ENCODE measurements at places on chromosomes 2 and 18.

DNA sequence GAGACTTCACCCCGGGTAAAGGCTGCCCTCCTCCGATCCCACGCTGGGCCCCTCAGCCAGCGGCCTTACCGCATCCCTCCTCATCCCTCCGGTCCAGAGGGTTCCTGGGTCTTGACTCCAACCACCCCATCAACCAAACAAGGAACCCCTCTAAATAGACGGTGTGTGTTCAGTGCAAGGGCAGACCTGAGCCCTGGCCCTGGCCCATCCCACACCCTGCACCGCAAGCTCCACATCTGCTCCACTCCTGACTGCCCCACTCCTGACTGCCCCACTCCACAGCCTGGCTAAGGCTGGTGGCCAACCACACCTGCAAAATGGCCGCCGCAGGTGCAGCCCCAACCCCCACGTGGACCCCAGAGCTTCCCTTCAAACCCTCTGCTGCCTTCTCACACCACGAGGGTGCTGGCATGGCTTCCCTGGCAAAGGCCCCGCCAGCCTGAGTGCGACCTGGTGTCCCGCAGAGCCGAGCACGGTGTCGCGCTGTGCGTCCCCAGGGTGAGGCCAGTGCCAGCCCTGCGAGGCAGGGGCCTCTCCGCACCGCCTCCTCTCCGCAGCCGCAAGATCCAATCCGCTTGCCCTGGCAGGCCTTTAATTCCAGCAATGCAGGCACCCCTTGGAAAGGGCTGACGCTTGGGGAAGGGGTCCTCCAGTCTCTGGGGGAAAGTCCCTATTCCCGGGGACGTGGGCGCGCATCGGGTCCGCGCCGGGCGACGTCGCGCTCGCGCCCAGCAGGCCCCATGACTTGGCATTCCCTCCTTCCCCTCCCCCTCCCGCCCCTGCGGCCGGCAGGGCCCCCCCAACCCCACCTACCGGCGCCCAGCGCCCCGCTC lies 1.5 kb downstream of the KIF1A start:
- H3K4me3 ChIP-seq: no peak overlapping the region
- H3K4me1 ChIP-seq: no peaks in the 10 kb centered on the region
- H3K27me3 ChIP-seq: peaks cover 54% of the 10 kb centered on the region
- H3K36me3 ChIP-seq: no peaks in the 10 kb centered on the region

DNA sequence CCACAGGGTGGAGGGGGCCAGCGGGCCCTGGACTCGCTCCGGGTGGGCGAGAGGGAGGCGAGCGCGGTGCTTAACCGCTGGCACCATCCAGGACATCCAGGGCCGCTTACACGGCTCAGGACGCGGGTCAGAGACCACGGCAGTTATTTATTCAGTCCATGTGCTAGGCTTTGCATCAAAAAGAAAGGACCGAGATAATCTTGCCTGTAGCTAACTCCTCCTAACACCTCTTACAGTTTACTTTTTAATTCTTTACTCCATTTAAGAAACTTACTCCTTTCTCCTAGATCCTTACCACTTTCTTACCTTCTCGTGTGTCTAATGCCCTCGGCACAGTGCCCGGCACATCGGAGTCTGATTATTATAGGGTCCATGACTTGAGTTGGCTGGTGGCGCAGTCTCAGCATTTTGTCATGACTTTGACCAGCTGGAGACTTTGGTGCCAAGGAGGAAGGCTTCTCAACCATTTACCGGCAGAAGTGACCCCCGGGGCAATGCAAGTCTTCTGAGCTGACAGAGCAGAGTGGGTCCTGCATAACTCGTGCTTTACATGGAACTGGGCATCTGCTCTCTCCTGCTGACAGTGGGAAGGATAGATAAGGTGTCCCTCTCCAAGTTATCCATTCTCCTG lies 503 bp downstream of the ANXA4 start:
- H3K27me3 ChIP-seq: no peaks in the 10 kb centered on the region
- H3K36me3 ChIP-seq: no peaks in the 10 kb centered on the region
- peak overlapping the region; percentile 92 for H3K4me3 ChIP-seq
- peaks cover 13% of the 10 kb centered on the region for H3K4me1 ChIP-seq

GRCh38 chr18:38402509-38402908 lies 836.9 kb upstream of the CELF4 start:
- no peak for DNase-seq
- no peaks in the 10 kb centered on the region for H3K36me3 ChIP-seq
- H3K27me3 ChIP-seq: no peaks in the 10 kb centered on the region
- no peaks in the 10 kb centered on the region for H3K4me1 ChIP-seq
- H3K27ac ChIP-seq: no peak overlapping the region

- DNase-seq: no peak
- H3K36me3 ChIP-seq: no peaks in the 10 kb centered on the region
- no peak overlapping the region for H3K4me3 ChIP-seq
- H3K27me3 ChIP-seq: no peaks in the 10 kb centered on the region
- no peak overlapping the region for H3K27ac ChIP-seq
Observed at GRCh38 chr2:135894930-135895329, 18.7 kb upstream of the MCM6 start.

DNA sequence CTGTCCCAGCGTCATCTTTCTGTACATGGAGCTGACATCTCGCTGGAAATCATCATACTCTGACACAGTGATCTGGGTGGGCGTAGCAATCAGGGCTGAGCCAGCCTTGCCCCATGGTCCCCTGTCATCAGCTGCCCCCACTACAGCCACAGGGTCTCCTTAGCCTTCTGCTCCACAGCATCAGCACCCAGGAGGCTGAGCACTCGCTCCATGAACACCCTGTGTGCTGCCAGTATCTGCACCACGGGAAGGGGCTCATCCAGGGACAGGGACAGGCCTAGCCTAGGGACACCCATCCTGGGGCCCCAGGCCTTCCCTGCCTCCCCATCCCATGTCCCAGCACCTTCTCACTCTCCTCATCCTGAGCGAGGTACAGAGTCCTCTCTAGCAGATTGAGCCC lies 11.4 kb downstream of the ALPG start:
- H3K4me1 ChIP-seq: peaks cover 6% of the 10 kb centered on the region
- H3K36me3 ChIP-seq: no peaks in the 10 kb centered on the region
- no peak for DNase-seq
- H3K27ac ChIP-seq: no peak overlapping the region

- no peak overlapping the region for H3K27ac ChIP-seq
- no peak overlapping the region for H3K4me3 ChIP-seq
- no peaks in the 10 kb centered on the region for H3K4me1 ChIP-seq
- no peak for DNase-seq
Observed at GRCh38 chr2:190615555-190616200, 33.2 kb upstream of the NAB1 start.

DNA sequence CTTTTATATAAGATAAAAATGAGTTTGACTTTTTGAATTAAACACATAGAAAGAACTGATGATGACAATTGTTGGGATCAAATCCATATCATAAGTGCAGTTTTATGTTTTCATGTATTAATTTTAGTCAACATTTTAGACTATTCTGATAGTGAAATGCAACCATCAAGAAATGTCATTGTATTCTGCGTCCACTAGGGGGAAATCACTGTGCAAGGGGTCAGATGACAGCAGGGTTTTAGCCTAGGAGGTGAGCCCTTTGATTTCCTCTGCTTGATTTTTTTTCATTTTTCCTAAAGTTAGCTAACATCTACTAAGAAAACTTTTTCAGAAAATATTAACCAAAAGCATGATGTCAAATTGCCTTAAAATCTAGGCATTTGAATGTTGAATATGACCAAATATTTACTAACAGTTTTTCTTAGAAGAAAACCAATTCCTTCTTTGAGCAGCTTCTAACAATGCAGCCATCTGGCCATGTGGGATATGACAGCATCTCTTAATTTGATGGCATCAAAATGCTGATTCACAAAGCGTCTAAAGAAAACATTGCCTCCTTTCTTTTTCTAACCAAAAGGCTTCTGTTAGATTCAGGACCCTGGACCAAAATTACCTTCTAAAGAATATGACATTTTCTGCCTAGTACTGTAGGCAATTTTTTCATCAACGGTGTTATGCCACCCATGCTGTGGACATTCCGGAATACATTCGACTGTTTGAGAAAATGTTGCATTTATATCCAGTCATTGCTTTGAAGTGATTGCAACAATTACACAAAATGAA lies 141.5 kb downstream of the SPHKAP start:
- H3K27ac ChIP-seq: no peak overlapping the region
- no peaks in the 10 kb centered on the region for H3K4me1 ChIP-seq
- H3K36me3 ChIP-seq: no peaks in the 10 kb centered on the region

GRCh38 chr18:46787674-46788073 lies 30.8 kb upstream of the ST8SIA5 start:
- DNase-seq: no peak
- H3K27ac ChIP-seq: no peak overlapping the region
- H3K27me3 ChIP-seq: no peaks in the 10 kb centered on the region
- H3K36me3 ChIP-seq: no peaks in the 10 kb centered on the region
- H3K4me3 ChIP-seq: no peak overlapping the region

DNA sequence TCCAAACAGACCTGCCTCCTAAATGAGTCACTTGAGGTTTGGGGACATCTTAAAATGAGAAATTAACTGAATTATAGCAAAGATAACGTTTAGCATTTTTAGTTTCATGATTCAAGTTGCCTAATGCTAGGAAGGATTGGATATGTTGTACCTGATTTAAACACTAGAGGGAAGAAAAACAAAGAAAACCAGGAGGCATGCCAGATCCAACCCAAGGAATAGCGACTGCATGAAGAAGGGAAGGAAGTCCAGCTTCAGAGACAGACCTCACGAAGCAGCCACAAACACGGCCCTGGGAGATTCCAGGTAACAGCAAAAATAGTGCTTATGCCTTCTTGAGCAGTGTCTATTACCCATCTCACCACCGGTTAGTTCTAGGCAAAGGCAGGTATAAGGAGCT lies 499.9 kb upstream of the SPHKAP start:
- no peaks in the 10 kb centered on the region for H3K4me1 ChIP-seq
- H3K27ac ChIP-seq: no peak overlapping the region
- no peak for DNase-seq
- H3K27me3 ChIP-seq: no peaks in the 10 kb centered on the region
- no peaks in the 10 kb centered on the region for H3K36me3 ChIP-seq

GRCh38 chr2:43343573-43344304 lies 117.3 kb upstream of the ZFP36L2 start:
- no peak overlapping the region for H3K27ac ChIP-seq
- no peaks in the 10 kb centered on the region for H3K27me3 ChIP-seq
- DNase-seq: peak; percentile 76
- H3K36me3 ChIP-seq: no peaks in the 10 kb centered on the region

DNA sequence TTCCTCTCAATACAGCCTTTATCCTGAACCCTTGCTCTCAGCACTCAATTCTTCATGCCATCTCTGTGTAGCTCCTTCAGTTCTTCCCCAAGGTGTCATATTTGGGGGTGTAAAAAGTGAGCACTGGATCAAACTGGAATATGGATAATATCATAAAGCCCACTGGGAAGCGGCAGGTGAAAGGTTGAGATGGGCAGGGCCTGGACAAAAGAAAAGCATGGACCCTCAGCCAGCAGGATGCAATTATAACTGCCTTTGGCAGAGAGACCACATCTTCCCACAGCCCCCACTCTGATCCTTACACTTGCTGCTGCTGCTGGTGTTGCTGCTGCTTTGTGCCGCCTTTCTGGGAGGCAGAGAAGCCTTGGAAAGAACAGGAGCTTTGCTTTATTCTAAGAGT lies 31.2 kb upstream of the STPG4 start:
- H3K4me3 ChIP-seq: no peak overlapping the region
- DNase-seq: no peak
- H3K27ac ChIP-seq: no peak overlapping the region
- H3K4me1 ChIP-seq: peaks cover 6% of the 10 kb centered on the region
- no peaks in the 10 kb centered on the region for H3K27me3 ChIP-seq
- no peaks in the 10 kb centered on the region for H3K36me3 ChIP-seq

GRCh38 chr2:98821629-98822135 lies 90.8 kb upstream of the MGAT4A start:
- H3K4me3 ChIP-seq: no peak overlapping the region
- H3K36me3 ChIP-seq: no peaks in the 10 kb centered on the region
- no peaks in the 10 kb centered on the region for H3K4me1 ChIP-seq
- H3K27ac ChIP-seq: no peak overlapping the region
- no peaks in the 10 kb centered on the region for H3K27me3 ChIP-seq

DNA sequence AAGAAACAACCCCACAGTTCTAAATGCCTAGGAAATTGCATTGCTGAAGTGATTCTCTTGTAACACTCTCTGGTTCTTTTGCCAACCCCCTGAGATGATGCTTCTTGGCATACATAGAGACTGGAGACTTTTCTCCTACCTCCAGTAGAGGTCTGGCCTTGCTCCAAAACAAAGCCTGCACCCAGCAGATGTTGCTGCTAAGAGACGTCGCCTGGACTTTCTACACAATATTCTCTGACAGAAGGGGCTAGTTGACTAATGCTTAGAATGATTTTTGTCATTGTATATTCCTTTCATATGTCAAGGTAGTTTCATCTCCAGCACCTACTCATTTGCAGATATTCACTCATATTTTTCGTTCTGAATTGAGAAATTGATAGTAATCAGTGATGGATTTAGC lies 24.6 kb downstream of the SOWAHC start:
- DNase-seq: no peak
- H3K27me3 ChIP-seq: no peaks in the 10 kb centered on the region
- H3K36me3 ChIP-seq: no peaks in the 10 kb centered on the region
- no peak overlapping the region for H3K27ac ChIP-seq
- H3K4me3 ChIP-seq: no peak overlapping the region
- no peaks in the 10 kb centered on the region for H3K4me1 ChIP-seq
